ENCODE measurements at places on chromosomes 4 and X.

- DNase-seq, result peak; percentile 72
These were observed 35.3 kb downstream of the SUPT20HL1 start for GRCh38 chrX:24395775-24396174.

DNA sequence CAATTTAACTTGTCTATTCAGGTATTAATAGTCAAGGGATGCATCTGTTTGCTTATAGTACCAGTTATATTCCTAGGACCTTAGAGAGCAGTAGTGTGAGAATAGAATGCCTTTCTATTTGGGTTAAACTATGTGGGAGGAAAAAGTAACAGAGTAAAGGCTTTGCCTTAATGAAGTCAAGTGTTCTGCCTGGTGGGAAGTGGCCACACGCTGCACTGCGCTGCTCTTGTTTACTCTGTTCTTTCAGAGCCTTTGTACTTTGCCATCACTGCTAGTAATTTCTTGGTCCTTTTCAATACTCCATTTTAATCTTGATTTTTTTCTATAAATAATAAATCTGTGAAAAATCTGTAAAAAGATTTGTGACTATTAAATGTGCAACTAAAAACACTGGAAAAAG, 38.0 kb downstream of the YIPF6 start:
- DNase-seq, result no peak

DNA sequence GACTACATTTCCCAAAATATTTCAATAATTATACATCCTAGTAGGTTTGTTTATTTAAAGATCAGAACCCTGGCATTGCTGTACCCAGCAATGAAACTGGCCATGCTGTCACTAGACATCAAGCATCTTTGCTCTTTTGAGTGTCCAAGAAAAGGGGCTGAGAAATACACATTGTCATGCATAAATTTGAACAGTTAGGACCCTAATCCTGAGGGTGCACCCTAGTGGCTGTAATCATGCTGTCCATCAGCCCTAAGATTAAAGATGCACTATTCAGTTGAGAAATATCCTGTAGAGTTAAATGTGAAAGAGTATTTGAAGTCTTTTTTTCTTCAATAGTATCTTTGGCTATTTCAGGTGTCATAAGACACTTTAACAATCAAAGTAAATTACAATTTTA, 108.8 kb downstream of the NFKB1 start:
- DNase-seq, result no peak

GRCh38 chr4:114811564-114812301, 213.1 kb downstream of the UGT8 start:
- no peak for DNase-seq

DNA sequence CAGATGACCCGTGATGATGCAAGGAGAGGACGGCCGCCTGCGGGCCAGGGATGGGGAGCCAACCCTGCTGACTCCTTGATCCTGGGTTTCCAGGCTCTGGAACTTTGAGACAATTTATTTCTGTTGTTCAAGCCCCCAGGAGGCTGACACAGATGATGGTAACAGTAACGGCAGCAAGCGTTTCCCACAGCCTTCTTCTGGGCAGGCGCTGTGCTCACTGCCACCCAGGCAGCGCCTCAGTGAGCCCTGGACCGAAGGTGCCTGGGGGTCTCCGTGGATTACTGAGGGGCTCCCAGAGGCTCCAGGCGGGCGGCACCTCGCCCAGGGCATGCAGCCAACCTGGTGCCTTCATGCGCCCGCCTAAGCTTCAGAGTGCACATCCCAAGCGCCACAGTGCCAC, 103.9 kb upstream of the AFAP1 start:
- DNase-seq, result peak; percentile 47

- DNase-seq, result no peak
These were observed 152.6 kb downstream of the GASK1B start for GRCh38 chr4:158020176-158020575.

GRCh38 chr4:186669735-186670134, 53.9 kb downstream of the FAT1 start:
- no peak for DNase-seq

- DNase-seq, result no peak
These were observed 179.9 kb downstream of the KIT start for GRCh38 chr4:54837576-54838140.

- no peak for DNase-seq
These were observed 920 bp downstream of the HTT-AS start for GRCh38 chr4:3073158-3074077.

DNA sequence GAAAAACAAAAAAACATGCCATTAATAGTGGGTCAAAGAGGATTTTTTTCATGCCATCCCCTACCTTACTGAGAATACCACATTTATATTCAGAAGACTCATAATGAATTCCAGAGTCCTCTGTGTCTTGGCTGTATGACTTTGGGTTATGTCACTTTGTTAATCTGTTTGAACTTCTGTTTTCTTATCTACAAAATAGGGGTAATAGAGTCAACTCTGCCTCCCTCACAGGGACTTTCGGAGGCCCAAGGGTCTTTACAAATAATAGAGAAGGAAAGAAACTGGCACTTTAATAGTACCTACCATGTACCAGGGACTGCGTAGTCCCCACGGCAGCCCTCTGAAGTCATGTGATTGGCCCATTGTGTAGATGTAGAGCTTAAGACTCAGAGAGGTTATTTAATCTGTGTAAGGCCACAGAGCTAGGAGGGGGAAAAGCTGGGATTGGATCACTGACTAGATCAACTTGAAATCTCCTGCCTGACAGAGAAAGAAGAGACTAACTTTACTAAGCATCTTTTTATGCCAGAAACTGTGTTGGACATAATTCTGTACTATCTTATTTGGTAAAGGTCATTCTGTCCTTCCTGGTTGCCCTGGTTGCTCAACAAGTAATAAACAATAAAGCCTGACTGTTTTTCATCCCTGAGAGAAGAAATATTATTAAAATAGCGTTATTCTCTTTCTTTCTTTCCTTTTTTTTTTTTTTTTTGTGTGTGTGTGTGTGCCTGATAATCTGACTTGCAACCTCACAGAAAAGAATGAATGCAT, 59.6 kb downstream of the NFKB1 start:
- DNase-seq, result no peak

DNA sequence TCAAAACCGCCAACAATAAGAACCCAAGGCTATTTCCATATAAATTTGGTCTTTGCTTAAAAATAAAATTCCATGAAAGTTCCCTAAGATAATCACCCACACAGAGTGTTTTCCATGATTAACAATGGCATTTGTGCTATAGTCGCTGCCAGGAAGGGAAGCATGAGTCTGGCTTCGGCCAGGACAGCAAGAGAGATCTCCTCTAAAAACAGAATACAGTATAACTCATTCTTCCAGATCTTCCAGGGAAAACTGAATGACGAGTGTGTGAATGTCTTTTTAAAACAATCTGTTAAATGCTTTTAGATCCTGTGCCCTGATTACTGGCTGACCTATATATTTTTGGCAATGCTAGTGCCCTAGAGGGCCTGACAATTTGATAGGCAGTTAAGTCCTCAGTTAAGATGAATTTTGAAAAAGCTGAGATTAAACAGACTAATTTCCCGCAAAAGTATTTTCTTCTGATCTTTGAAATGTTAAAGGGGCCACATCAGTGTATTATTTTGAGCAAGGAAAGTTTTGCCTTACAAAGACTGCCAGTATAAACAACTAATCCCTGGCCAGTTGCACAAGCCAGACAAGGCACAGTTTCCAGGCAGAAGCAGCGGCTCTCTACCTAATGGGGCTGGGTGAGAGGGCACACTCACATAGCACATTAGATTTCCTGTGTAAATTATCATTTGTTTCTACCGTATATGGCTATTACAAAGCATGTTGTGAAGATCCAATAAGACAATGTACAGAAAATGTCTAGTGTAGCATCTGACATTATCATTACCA, 127.3 kb downstream of the DCHS2 start:
- no peak for DNase-seq

GRCh38 chr4:94256144-94256783, 48.6 kb downstream of the SMARCAD1 start:
- no peak for DNase-seq

- DNase-seq, result no peak
These were observed 47.3 kb upstream of the KCNE5 start for GRCh38 chrX:109672239-109672638.

- DNase-seq, result no peak
These were observed 67.3 kb upstream of the IL13RA1 start for GRCh38 chrX:118660085-118660484.

GRCh38 chr4:85028910-85029309, 62.4 kb upstream of the WDFY3 start:
- no peak for DNase-seq

- DNase-seq, result peak; percentile 62
These were observed at the start of gene FAM184B for GRCh38 chr4:17781300-17782287. Gene FAM184B, minus strand, starts transcription at chr4:17781621. Its CDS starts 322 bp downstream, at chr4:17781299.

- no peak for DNase-seq
These were observed 934 bp upstream of the GPR119 start for GRCh38 chrX:130386408-130386808.

DNA sequence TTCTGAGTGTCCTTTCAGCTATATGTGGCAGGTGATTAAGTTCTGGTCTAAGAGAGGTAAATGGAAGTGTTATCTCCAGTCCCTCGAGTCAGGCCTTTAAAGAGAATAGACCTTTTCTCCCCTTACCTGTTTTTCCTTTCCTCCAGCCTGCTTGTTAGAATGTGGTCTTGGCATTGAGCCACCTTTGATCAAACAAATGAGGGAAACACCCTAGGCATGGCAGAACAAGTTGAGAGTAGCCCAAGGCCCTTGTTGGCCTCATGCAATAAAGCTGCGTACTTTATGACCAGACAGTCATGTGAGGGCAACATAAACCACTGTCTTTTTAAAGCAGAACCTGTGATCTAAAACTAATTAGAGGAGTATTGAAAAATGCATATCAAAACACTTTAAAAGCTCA, 13.2 kb upstream of the IL13RA2 start:
- DNase-seq, result peak; percentile 39

DNA sequence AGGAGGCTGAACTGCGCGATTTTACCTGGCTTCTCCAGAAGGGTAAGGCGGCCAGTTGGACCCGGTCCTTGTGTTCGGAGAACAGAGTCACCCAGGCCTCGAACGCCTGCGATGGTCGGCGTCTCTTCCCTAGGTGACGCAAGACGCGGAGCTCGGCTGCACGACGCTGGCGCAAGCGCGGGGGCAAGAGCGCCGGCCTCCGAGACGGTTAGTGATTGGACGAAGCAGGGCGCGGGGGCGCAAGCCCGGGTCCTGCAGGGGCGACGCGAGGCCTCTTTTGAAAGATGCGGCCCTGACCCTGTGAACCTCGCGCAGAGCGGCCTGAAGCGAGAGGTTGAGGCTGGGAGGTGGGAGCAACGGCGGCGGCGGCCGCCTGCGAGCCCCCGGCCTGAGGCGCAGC, 428 bp downstream of the ADAD1 start:
- no peak for DNase-seq

- DNase-seq, result no peak
These were observed 573.6 kb downstream of the PPP4R3C start for GRCh38 chrX:26889574-26889973.

DNA sequence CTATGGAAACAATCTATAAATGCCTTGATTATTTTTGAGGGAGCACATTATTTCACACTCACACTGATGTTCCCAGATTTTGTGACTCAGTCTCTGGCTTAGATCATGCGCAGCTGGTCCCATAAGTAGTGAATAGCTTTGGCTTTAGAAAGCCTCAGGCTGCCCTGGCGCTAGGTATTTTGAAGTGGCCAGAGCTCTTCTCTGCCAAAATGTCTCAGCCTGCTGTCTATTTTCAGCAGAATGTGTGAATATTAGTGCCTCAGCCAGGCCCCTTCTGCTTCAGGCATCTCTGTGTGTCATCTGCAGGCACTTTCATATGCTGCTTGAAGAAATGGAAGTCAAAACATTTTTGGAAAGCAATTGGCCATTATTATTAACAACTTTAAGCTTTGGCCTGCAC, 931.0 kb upstream of the INTU start:
- no peak for DNase-seq

Measured in NCI-H2081 (cell line).